Myocyte (in vitro differentiated cells): ENCODE measurements at places on chromosomes 4 and X. TPM values are rescaled to one million over a fixed set of nuclear protein-coding genes. Genes with fewer than 3 reads are reported as not detected.

CSAG2 gene
- not detected in 2 replicates for total RNA-seq

CT45A2 gene
- total RNA-seq = not detected in 2 replicates

DGKQ gene
- 10.2 and 12.5 TPM in 2 replicates for total RNA-seq

NAP1L3 gene
- 1.3 and 1.7 TPM in 2 replicates for total RNA-seq
